ENCODE measurements at places on chromosomes 6 and 20. TPM values are rescaled to one million over a fixed set of nuclear protein-coding genes. Genes with fewer than 3 reads are reported as not detected.

Gene TTPAL
- 20.7 TPM for total RNA-seq

Gene KCNG1
- not detected for total RNA-seq

Gene VIP
- not detected for total RNA-seq

Gene CYP21A2
- 0.59 TPM for total RNA-seq

Gene BTNL2
- total RNA-seq, result not detected

Gene OR2J2
- total RNA-seq, result not detected

Gene SYCP2
- total RNA-seq, result 8.5 TPM

Gene GNAS-AS1
- 1.4 TPM for total RNA-seq

Gene EYS
- total RNA-seq, result not detected

Gene LIME1
- 193 TPM for total RNA-seq

Gene TRIM10
- 0.05 TPM for total RNA-seq

Gene ARG1
- not detected for total RNA-seq

Gene ULBP1
- total RNA-seq, result 0.27 TPM

Gene PHACTR1
- 0.11 TPM for total RNA-seq

Gene CD93
- total RNA-seq, result 4.3 TPM

Gene PRSS16
- total RNA-seq, result 1.9 TPM

Gene PRIM2
- total RNA-seq, result 37.3 TPM

Gene SLC26A8
- total RNA-seq, result not detected

Gene KCNK17
- total RNA-seq, result not detected

Gene HDAC2
- 94.6 TPM for total RNA-seq

Gene HLA-DMB
- 8.5 TPM for total RNA-seq

Gene SMIM29
- total RNA-seq, result 22.1 TPM

Gene RIMS1
- total RNA-seq, result not detected

Gene ADAT2
- total RNA-seq, result 21.8 TPM

Gene MAS1
- total RNA-seq, result not detected

Gene CLPSL1
- total RNA-seq, result not detected

Gene LY86
- 4.6 TPM for total RNA-seq

Gene HLA-DQA1
- 21.5 TPM for total RNA-seq

Gene PSMG4
- total RNA-seq, result 26.3 TPM

Gene ROMO1
- total RNA-seq, result 98.1 TPM

Gene CFAP206
- 0.07 TPM for total RNA-seq

Gene SLC17A9
- total RNA-seq, result 11.0 TPM

Gene DEF6
- total RNA-seq, result 209 TPM

Gene ZBTB12
- 2.8 TPM for total RNA-seq

Gene FARS2
- total RNA-seq, result 19.5 TPM

Gene STMND1
- total RNA-seq, result not detected

Gene SOBP
- 0.14 TPM for total RNA-seq

Gene KHDC1
- total RNA-seq, result 6.5 TPM

Gene IRF4
- 177 TPM for total RNA-seq

Gene CCN5
- not detected for total RNA-seq

Gene CRISP1
- not detected for total RNA-seq

Gene EDN1
- total RNA-seq, result not detected

Gene HLA-DQA2
- 4.3 TPM for total RNA-seq

Gene KIAA1755
- total RNA-seq, result not detected

Gene EPB41L2
- total RNA-seq, result 20.5 TPM

Gene SLC22A7
- not detected for total RNA-seq

Gene TBP
- 19.8 TPM for total RNA-seq

Gene SLC22A2
- not detected for total RNA-seq

Gene NMBR
- total RNA-seq, result not detected

Gene TINAG
- not detected for total RNA-seq

Gene NCOA6
- 33.9 TPM for total RNA-seq

Gene TFAP2C
- total RNA-seq, result not detected

Gene PBX2
- 84.4 TPM for total RNA-seq
